ENCODE measurements at places on chromosomes 6 and 20.

- DNase-seq, result no peak
Measured at GRCh38 chr20:44666066-44666465, 14.6 kb upstream of the ADA start.

DNA sequence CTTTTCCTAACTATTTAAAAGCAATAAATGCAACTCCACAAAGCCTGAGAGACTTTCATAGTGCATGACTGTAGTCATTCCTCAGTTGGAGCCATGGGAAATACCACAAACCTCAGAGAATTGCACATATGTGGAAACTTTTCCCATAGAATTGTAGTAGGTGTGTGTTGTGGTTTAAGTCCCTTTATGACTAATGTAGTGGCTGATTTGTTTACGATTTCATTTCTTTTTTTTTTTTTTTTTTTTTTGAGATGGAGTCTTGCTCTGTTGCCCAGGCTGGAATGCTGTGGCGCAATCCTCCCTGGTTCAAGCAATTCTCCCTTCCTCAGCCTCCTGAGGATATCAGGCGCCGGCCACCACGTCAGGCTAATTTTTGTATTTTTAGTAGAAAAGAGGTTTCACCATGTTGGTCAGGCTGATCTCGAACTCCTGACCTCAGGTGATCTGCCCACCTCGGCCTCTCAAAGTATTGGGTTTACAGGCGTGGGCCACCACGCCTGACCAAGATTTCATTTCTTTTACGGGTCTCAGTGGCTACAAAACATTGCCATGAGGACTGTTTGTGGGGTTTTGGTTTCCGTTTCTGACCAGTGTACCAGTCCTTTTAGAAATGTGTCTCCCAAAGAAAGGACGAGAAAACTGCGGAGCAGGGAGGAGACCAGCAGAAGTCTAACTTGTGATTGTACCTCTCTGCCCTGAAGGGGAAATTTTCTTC is 212.1 kb upstream of the MARCKS start:
- DNase-seq, result no peak

GRCh38 chr6:36650848-36651478 is 27.6 kb upstream of the CDKN1A start:
- DNase-seq, result no peak

- no peak for DNase-seq
Measured at GRCh38 chr6:25165177-25165576, 114.0 kb upstream of the CARMIL1 start.

DNA sequence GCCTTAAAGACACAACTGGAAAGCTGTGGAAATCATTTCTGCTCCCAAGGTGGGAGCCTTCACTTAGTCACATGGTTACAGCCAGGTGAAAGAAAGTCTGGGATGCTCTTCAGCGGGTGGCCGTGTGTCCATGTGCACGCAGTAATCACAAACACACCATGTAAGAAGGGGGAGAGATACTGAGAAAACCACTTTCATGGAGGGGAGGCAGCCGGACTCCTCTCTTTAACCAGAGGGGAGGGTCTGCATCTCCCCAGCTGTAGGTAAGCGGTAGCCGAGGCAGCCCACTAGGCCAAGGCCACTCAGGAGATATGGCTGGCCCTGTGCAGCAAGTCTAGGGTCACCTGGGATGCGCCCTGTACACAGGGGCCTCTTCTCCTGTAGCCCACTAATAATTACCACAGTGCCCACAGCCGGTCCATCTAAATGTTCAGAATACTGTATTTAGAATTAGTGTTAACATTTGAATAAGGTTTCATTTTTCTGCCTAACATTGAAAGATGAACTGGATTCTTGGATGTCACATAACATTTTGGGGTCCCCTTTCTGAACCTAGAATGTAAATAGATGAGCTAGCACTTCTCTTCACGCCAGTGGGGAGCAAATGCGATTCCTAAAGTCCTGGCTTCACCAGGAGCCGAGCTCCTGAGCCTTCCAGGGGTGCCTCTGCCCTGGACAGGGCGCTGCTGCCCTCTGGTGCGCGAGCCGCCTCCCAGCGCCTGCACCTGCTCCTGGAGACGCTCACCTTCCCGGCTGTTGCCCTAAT is 15.9 kb downstream of the GPR31 start:
- peak; percentile 28 for DNase-seq

DNA sequence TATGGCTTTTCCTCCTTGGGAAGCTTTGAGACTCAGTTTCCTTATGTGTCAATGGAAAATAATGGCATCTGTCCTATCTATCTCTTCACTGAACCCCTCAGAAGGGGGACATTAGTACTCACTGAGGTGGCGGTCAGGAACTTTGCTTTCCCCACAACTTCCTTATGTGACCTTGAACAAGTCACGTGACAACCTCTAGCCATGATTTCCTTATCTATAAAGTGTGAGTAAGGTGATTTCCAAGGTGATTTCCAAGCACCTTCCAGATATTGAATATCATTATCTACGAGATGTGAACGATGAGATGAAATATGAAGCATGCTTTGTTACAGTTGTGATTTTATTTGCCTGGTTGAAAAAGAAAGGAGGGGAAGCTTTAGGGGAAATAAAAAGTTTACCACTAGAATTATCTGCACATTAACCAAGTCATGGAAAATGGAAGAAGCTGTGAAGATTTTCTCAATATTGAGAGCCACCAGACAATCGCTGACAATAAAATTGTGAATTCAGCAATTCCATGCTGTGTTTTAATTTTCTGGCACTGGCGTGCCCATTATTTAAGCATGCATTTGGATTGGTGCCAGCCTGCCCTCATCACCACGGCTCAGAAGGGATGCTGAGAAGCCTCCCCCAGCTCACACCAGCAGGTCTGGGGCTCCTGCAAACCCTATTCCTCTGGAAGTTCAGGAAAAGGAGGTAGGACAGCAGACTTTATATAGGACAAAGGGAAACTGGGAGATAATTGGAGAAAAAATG is 255.3 kb downstream of the CD83 start:
- DNase-seq, result no peak

- no peak for DNase-seq
Measured at GRCh38 chr20:20393207-20394120, 25.6 kb downstream of the INSM1 start.

GRCh38 chr6:90231308-90231707 is 65.3 kb downstream of the BACH2 start:
- no peak for DNase-seq

GRCh38 chr6:106134087-106134770 is 48.1 kb downstream of the PRDM1 start:
- no peak for DNase-seq

DNA sequence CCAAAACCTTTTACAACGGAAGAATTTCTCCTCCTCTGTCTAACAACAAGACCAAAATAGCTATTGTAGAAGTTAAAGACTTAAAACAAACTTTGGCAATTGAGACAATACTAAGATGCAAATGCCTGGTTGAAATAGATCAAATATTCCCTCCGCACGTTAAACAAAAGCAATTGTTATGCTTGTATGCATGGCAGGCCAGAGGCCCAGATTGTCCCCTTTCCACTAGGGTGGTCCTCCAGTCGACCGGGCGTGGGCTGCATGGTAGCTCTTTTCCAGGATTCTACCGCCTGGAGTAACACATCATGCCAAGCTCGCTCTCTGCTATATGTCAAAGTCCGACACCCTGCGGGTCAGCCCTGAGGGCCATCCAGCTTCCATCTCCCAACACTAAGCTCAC is 234.7 kb downstream of the RNGTT start:
- no peak for DNase-seq

- no peak for DNase-seq
Measured at GRCh38 chr20:15576411-15576810, 996.8 kb downstream of the KIF16B start.

GRCh38 chr20:62918831-62919230 is 7.5 kb downstream of the DIDO1 start:
- no peak for DNase-seq

- DNase-seq, result no peak
Measured at GRCh38 chr20:50336661-50337060, 146.0 kb downstream of the CEBPB start.

DNA sequence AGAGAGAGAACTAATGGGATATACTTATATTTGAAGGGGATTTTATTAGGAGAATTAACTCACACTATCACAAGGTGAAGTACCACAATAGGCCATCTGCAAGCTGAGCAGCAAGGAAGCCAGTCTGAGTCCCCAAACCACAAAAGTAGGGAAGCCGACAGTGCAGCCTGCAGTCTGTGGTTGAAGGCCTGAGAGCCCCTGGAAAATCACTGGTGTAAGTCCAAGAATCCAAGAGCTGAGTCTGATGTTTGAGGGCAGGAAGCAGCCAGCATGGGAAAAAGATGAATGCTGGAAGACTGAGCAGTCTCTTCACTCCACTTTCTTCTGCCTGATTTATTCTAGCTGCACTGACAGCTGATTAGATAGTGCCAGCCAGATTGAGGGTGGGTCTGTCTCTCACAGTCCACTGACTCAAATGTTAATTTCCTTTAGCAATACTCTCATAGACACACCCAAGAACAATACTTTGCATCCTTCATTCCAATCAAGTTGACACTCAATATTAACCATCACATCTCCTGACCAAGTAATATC is 823.9 kb downstream of the PHF3 start:
- DNase-seq, result no peak

- no peak for DNase-seq
Measured at GRCh38 chr20:39092733-39093410, 130.7 kb downstream of the DHX35 start.

GRCh38 chr6:90026216-90026615 is 131.9 kb downstream of the GJA10 start:
- DNase-seq, result no peak
